ENCODE measurements at places on chromosomes 5 and 9. TPM values are rescaled to one million over a fixed set of nuclear protein-coding genes. Genes with fewer than 3 reads are reported as not detected.
A peak's percentile ranks its signal among the peaks of the same experiment; 100 is the strongest.

DNA sequence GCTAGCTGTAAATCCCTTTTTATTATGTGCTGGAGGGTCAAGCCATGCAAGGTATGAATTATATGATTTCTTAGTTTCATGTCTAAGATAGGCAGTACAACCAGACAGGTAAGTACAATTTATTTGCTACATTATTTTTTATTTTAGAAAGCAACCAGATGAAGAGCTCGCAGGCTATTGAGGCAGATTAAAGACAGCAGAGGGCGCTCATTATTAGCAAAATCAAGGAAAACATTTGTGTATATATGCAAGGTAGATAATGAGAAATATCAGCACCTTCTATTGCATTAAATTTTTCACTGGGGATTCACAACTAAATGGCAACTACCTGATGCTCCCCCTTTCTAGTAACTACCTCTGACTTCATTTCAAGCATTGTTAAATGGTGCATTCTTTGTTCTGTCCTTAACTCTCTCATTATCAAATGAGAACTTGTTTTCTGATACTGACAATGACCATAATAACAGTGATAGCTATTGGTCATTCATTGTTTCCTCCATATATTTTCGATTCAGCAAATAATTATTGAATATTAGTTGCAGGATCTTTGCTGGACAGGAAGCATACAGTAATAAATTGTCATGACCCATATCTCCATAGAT lies 8.6 kb downstream of the SCGB3A2 start:
- no peak for DNase-seq

PCDHB12 gene
- 2.6 TPM for total RNA-seq

DNA sequence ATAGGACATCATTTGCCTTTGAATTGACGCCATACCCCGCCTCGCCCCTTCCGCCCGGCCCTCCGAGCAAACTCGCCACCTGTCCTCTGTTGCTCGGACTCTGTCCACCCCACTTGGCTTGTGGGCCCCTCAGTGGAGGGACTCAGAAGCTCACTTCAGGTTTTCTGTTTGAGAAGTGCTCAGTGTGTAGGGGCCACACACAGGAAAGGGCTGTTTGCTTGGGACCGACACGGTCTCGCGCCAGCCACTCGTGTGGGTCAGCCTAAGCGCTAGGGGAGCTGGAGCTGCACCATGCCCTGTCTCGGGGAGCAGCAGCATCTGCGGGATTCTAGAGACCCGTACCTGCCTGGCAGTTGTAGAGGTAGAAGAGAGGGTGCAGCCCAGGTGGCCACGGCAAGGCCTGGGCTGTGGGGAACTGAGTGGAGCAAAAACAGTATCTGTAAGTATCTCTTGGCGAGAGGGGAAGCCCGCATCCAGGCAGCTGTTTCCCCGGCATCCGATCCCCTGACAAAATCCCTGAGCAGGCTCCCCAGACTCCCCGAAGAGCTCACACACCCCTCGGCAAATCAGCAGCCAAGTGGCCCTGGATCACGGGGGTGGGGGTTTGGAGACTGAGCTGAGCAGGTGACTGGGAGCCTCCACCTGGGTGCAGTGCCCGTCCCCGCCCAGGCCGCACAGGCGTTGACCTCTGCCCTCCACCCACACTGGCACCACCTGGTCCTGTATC lies 52.2 kb downstream of the COL5A1 start:
- peak; percentile 10 for DNase-seq

DNA sequence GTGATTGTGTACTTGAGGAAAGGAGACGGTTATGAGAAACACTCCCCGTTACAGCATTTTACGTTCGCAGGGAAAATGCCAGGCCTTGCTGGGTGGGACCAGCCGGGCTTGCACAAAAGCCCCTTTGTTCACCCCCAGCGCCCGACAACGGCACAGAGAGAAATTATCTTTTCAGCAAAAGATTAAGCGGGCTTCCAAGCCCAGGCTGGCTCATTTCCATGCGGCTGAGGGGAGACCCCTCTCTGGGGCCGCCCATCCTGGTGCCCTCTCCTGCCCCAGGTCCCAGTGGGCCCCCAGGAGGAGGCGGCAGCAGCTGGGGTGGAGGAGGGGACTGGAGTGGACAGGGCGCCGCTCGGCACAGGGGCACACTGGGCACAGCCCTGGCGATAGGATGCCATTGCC lies 50.8 kb upstream of the NOTCH1 start:
- DNase-seq, result no peak

DNA sequence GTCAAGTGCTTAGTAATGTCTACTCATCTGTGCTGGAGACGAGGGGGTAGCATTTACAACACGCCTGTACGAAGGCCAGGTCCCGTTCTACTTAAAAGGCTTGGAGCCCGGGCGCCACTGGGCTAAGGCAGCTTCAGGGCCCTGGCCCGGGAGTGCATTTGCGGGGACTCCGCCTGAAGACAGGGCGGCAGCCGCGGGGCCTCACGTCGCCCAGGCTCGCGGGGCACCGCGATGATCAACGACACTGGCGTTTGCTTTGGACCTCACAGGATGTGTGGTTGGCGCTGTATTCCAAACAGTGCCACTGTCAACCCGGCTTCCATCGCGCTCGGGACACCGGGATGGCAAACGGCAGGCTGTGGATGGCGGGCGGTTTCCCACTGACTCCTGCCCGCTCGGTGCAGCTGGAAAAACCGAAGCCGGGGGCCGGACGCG lies 1.1 kb upstream of the TENT4A start:
- peak; percentile 60 for DNase-seq

ECM2 gene
- total RNA-seq, result 17.6 TPM

ARHGEF39 gene
- 0.84 TPM for total RNA-seq

DNA sequence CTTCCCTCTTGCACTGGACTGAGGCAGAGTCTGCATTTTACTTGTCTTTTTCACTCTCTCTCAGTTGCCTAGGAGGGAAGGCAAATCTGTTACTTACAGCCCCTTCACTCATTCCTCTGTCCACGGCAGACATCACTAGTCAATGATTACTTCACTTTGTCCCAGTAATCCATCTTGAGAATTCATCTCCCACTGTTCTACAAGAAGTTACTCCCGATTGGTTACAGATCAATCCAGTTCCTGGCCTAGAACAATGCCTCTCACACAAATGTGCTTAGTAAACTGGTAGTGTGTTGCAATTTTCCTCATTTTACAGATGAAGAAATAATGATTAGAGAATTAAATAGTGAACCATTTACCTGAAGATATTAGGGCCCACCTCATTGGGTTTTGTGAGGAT lies 49.7 kb upstream of the SPATA31D4 start:
- no peak for DNase-seq

GRCh38 chr9:26551971-26552370 lies 340.6 kb downstream of the CAAP1 start:
- no peak for DNase-seq

GABRA6 gene
- not detected for total RNA-seq

- DNase-seq, result no peak
These were observed 45.6 kb upstream of the TRIM32 start for GRCh38 chr9:116641292-116642059.

SPATA31D4 gene
- not detected for total RNA-seq

GRCh38 chr5:155540000-155540595 lies 526.5 kb downstream of the KIF4B start:
- no peak for DNase-seq

DNA sequence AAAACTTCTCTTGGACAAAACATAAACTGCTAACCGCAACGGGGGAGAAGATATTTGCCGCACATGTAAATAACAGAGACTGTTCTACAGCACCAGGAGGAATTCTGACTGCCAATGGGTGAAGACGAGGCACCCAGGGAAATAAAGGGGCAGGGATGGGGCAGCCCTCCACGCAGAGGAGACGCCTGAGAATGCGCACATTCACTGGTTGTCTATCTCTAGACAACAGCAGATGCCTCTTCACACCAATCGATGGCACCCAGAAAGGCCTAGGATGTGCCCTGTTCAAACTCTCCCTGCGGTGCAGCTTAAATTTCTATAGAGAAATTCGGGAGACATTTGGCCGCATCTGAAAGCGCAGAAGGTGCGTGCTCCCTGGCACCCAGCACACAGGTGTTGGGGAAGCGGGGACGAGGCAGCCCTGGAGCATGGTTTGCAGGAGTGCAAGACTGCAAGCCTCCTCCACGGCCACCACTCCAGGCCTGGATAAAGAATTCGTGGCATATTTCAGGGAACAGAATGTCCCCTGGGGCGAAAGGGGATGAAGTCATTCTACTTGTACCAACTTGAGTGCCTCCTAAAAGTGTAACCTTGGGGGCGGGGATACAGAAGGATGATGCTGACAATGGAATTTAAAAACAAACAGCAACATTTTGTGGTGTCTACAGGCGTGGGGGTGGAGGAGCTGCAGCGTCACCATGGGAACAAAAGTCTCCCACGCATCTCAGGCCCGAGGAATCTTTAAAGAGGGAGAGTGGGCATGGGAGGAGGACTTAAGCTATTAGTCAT lies 6.3 kb upstream of the IRX2 start:
- DNase-seq, result no peak

- DNase-seq, result no peak
These were observed 91.5 kb downstream of the ADAMTS2 start for GRCh38 chr5:179253730-179254129.

PCDHA1 gene
- not detected for total RNA-seq

- no peak for DNase-seq
These were observed 1879.9 kb upstream of the ACO1 start for GRCh38 chr9:30504502-30504905.

C9orf50 gene
- not detected for total RNA-seq

SLC28A3 gene
- 1.2 TPM for total RNA-seq

ITK gene
- 2.2 TPM for total RNA-seq

DNA sequence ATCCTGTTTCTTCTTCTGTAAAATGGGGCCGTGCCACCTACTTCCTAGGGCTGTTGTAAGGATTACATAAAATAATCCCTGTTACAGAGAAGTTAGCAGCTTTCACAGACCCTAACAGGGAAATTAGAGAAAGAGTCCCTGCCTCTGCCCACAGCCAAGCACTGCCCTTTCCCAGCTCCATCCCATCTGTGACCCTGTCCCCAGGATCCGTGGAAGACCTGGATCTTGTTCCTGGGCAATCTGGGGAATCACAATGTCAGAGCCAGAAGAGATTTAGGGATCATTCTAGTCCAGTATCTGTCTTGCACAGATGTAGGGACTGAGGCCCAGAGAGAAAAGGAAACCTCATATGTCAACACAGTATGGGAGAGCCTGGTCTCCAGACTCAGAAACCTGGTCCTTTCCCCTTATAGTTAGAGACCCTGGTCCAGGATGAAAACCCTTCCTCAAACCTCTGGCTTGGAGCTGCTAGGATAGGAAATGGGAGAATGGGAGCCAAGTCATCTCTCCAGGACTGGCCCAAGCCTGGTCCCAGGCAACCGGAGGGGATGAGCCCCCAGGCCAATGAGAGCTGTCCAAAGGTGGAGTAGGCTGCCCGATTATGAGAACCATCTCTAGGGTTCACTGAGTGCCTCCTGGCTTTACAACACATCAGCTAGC lies 12.5 kb downstream of the LHX6 start:
- no peak for DNase-seq

LYSMD3 gene
- 30.0 TPM for total RNA-seq

DNA sequence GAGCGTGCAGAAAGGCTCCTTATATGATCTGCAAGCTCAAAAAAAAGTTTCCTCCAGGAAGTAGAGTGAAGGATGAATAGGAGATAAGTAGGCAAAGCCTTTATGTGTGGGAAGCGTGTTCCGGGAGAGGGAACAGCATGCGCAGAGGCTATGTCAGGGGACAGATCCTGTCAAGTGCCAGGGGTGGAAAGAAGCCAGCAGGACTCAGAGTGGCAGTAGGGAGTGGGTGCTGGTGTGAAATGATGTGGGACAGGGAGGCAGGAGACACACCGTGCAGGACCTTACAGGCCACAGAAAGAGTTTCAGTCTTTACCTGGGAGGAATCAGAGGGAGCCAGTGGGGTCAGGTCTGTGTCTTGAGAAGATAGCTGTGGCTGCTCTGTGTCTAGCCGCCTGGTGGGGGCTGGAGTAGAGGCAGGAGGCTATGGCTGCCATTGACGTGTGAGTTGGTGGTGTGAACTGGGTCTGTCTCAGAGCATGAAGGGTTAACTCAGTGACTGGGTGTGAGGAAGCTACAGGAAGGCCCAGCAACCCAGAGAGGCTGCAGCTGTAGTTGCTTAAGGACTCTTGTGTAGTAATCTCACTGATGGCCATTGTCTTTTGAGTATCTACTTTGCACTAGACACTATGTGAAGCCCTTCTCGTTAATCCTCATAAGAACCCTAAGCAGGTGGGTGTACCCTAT lies 71.3 kb downstream of the PPARGC1B start:
- DNase-seq, result no peak

GARIN3 gene
- not detected for total RNA-seq

ATG12 gene
- total RNA-seq, result 31.8 TPM

ENTPD8 gene
- not detected for total RNA-seq
